ENCODE measurements at places on chromosomes 12 and 14. TPM values are rescaled to one million over a fixed set of nuclear protein-coding genes. Genes with fewer than 3 reads are reported as not detected.

Gene ATL1
- total RNA-seq = 0.81 TPM

Gene GDF3
- total RNA-seq = not detected

Gene GALNT16
- total RNA-seq = 1.4 TPM

Gene AACS
- 27.1 TPM for total RNA-seq

Gene CACNA2D4
- not detected for total RNA-seq

Gene TAS2R30
- 0.49 TPM for total RNA-seq

Gene TNFAIP2
- 113 TPM for total RNA-seq

Gene NTS
- total RNA-seq = not detected

Gene CEP83
- total RNA-seq = 4.1 TPM

Gene CTSG
- not detected for total RNA-seq

Gene RPL10L
- not detected for total RNA-seq

Gene GALNT6
- 3.4 TPM for total RNA-seq

Gene NPFF
- total RNA-seq = not detected

Gene STAC3
- total RNA-seq = not detected

Gene MDGA2
- not detected for total RNA-seq

Gene SCN8A
- 0.16 TPM for total RNA-seq
